ENCODE measurements at places on chromosomes 6 and 20.
A peak's percentile ranks its signal among the peaks of the same experiment; 100 is the strongest.

- DNase-seq: peak; percentile 90
Observed at GRCh38 chr20:38725931-38726803, 1.9 kb downstream of the SLC32A1 start.

DNA sequence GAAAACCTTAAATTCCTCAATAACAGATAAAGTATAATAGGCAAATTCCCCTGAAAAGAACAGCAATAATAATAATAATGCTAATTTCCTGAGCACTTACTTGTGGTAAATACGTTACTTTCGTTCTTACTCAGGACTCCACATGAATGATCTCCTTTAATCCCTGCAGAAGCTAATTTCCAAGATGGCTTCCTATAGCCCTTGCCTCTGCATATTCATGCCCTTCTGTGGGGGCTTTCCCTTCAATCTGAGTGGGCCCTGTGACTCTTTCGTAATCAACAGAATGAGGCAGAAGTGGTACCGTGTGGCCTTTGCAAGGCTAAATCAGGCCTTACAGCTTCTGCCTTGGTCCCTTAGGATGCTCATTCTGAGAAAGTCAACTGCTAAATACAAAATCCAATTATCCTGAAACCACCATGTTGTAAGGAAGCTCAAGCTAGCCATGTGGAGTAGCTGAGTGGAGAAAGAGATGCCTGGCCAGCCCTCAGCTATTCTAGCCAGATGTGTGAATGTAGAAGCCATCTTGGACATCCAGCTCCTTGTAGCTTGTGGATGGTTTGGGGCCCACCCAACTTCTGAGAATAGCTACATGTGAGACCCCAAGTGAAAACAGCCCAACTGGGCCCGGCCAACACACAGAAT lies 50.5 kb downstream of the MCUR1 start:
- no peak for DNase-seq

DNA sequence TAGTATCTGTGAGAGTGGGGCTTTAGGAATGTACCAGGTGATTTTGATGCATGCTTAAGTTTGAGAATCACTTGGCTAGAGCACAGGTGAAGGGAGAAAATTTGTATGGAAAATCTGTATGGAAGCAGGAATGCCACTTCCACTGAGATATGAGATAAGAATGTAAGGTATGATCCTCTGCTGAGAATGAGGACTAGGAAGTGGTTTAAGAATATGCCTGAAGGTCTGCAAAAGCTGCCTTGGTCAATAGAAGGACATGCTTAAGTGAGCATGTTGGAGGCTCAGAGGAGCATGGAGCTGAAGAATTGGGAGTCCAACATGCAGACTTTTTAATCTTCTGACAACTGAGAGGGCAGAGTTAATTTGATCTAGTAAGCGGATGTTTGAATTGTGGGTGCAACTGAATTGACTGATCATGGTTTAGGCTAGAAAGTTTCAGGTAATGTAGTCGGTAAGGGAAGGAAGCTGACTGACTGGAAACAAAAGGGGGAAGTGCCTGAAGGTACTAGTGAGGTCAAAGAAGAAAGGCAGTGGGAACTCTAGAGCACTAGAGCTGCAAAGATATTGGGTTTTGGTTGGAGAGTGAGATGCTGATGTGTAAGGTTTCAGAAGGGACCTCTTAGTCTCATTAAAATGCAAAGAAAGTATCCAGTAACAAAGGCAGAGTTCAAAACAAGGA lies 28.6 kb upstream of the NOTCH4 start:
- DNase-seq: no peak

GRCh38 chr20:50259705-50260478 lies 69.3 kb downstream of the CEBPB start:
- peak; percentile 59 for DNase-seq

DNA sequence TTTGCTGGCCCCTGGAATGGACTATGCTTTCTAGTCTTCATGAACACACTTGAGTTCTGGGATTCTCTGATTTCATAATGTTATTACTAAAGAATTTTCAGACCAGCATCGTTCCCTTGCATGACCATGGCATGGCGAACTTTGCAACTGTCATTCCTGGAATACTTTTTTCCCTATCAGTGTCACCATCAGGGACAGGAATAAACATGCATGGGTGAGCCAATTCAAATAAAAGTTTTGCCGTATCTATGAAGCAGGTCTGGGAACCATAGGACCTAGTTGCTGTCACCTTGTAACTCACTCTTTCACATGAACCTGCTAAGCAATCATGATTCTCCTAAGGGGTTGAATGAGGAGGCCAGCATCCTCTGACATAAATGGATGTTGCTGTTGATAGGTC lies 68.2 kb upstream of the AGPAT4 start:
- no peak for DNase-seq

Data from kidney (tissue), 22 donors.